ENCODE measurements at places on chromosomes 5 and 9.

DNA sequence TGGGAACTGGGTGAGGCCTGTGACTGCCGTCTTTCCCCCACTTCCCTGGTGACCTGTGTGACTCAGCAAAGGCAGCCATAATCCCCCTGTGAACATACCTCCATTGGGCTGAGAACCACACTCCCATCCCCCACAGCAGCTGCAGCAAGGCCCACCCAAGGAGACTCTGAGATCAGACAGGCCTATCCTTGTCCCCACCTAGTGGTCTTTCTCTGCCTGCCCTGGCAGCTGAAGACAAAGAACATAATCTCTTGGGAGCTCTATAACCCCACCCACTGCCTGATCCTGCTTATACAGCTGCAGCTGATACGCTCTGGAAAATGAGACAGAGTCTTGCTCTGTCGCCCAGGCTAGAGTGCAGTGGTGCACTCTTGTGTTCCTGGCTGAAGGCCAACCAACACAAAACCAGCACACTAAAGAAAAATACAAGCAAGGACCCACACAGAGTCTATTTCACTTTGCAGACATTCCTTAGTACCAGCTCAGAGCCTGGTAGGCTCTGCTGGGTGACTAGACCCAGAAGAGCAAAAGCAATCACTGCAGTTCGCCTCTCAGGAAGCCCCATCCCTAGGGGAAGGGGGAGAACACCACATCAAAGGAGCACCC lies 106.7 kb downstream of the MCTP1 start:
- DNase-seq = no peak

GRCh38 chr9:111301195-111301594 lies 28.8 kb downstream of the OR2K2 start:
- no peak for DNase-seq

DNA sequence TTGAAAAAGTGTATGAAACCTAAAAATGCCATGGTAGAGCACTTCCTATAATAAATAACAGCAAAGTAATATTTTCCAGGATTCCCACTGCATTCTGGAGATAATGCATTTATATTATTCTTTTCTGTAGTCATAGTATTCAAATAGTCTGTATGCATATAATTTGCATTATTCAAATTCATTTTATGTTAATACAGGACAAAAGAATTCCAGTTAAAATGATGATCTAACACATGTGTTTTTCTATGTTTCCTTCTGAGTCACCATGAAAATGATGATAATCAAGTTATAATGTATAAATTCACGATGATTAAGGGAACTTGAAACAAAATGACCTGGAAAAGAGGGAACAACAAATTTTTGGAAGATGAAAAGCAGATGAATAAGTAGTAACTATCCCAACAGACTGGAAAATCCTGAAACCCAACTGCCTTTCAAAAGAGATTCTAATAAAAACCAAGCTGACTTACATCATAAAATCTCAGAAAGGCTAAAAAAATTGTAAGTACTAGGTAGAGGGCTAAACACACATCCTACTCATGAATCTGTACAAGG lies 358.6 kb upstream of the PAPPA start:
- DNase-seq = no peak

- DNase-seq = no peak
Observed at GRCh38 chr9:93198117-93198837, 14.3 kb downstream of the WNK2 start.

DNA sequence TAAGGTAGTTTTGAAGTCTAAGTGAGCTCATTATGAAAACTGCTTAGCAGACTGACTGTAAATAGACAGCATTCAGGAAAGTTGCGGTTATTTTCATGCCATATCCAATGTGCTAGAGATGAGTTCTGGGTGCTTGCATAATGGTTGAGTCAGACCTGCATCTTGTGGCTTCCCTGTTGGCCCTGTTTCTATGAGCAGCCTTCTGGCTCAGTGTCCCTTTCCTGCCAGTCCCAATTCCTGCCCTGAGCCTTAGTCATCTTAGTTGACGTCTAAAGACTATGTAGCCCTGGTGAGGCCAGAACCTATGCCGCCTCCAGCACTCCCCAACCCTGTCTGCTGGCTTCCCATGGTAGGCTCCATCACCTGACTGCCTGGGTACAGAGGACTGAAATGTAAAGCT lies 76.3 kb upstream of the TNFSF8 start:
- no peak for DNase-seq

DNA sequence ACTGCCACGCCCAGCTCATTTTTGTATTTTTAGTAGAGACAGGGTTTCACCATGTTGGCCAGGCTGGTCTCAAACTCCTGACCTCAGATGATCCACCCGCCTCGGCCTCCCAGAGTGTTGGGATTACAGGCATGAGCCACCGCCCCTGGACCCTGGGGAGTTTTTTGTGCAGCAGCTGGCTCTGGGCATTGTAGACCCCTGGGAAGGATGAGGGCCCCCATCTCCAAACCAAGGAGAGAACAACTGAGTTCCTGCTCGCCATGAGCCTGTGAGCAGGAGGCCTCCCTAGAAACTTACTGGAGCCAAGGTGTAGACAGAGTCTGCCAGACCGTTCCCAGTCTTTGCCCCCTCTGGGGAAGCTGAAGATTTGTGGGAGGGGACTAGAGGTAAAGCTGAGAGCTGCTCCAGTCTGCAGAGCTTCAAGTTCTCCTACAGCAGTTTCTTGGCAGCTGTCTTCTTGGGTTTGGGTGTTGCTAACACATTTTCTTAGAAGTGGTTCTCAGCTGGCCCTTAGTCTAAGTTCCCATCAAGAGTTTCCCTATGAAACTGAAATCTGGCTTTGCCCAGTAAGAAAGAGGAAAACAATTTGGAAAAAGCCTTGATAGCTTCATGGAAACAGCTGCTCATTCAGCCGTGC lies 12.4 kb downstream of the NUDT2 start:
- DNase-seq = no peak
